ENCODE measurements at places on chromosomes 6 and 20. TPM values are rescaled to one million over a fixed set of nuclear protein-coding genes. Genes with fewer than 3 reads are reported as not detected.

DNA sequence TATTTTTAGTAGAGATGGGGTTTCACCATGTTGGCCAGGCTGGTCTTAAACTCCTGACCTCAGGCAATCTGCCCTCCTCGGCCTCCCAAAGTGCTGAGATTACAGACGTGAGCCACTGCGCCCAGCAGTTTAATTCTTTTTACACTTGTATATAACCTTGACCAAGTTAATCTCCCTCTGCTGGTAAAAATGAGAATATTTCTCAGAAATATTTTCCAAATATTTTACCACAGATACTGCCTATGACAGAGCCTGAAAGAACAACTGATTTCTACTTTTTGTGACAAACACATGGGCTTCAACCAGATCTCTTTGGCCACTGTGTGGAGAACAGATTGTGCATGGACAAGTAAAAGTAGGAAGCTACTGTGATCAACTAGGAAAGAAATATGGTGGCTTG lies 21.2 kb upstream of the NHSL1 start:
- no peak overlapping the region for H3K4me3 ChIP-seq
- DNase-seq, result no peak
- no peaks in the 10 kb centered on the region for H3K27me3 ChIP-seq
- no peak overlapping the region for H3K27ac ChIP-seq
- no peaks in the 10 kb centered on the region for H3K4me1 ChIP-seq

- H3K4me3 ChIP-seq, result no peak overlapping the region
- DNase-seq, result no peak
Measured at GRCh38 chr6:109165392-109165974, 70.2 kb downstream of the CEP57L1 start.

The KHDC1 gene
- 6.4 TPM for total RNA-seq

The LPIN3 gene
- 0.51 TPM for total RNA-seq

DNA sequence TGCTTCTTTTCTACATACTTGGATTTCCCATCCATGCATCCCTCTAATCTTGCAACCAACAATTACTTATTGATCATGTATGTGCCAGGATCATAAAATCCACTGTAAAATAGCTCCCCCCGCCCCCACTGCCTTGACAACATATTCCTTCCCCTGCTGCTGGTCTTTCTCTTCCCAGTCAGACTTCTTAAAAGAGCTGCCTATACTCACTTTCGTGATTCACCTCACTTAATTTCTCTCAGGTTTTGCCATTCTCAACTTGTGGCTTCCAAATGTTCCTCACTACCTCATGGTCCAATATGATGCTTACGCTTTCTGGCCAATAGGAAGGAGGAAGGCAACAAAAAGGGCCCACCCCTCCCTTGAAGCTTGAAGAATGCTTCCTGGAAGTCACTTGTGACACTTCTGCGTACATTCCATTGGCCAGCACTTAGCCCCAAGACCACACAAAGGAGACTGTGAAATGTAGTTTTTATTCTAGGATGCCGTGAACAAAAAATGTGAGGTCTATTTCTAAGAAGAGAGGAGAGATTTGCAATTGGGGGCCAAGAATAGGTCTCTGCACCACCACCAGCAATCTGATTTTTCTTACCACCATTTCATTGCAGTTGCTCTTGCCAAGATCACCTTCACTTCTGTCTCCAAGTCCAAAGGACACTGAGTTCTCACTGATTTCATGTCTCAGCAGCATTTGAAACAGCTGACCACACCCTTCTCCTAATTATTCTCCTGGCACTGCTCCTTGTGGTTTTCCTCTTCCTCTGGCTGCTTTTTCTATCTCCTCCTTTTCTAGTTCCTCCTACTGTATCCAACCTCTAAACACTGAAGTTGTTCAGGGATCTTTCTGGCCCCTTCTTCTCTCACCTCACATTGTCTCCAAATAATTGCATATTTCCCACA lies 30.8 kb downstream of the CD164 start:
- no peak overlapping the region for H3K27ac ChIP-seq
- peaks cover 5% of the 10 kb centered on the region for H3K36me3 ChIP-seq
- H3K4me3 ChIP-seq, result no peak overlapping the region
- no peaks in the 10 kb centered on the region for H3K4me1 ChIP-seq
- no peaks in the 10 kb centered on the region for H3K27me3 ChIP-seq

DNA sequence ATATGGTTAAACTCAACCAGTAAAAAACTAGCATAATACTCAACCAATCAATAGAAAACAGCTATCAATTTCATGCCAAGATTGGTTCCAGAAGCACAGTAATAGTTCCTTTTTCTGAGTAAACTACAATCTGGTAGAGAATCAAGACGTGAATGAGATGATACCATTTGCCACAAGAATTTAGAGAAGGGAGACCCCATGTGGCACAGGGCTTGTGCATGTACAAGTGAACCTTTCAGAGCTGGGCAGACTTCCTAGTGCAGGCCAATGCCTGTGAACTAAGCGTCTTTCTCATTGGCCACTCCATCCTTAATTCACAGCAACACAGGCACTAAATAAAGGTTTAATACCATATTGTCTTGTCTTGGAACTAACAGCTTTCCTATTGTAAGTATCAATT lies 213.5 kb downstream of the RFPL4B start:
- H3K27ac ChIP-seq, result no peak overlapping the region
- no peak for DNase-seq
- H3K27me3 ChIP-seq, result no peaks in the 10 kb centered on the region
- no peaks in the 10 kb centered on the region for H3K36me3 ChIP-seq

The FERMT1 gene
- total RNA-seq, result 0.74 TPM

The PI16 gene
- not detected for total RNA-seq

- H3K4me3 ChIP-seq, result no peak overlapping the region
- H3K4me1 ChIP-seq, result peaks cover 25% of the 10 kb centered on the region
- H3K27me3 ChIP-seq, result no peaks in the 10 kb centered on the region
- no peak overlapping the region for H3K27ac ChIP-seq
Measured at GRCh38 chr6:166206066-166206465, 38.4 kb upstream of the TBXT start.

GRCh38 chr6:99364026-99364425 lies 14.6 kb upstream of the FAXC start:
- peak; percentile 7 for DNase-seq
- H3K36me3 ChIP-seq, result no peaks in the 10 kb centered on the region
- H3K27me3 ChIP-seq, result no peaks in the 10 kb centered on the region
- H3K27ac ChIP-seq, result no peak overlapping the region
- 0 out of 2 replicates have a peak, but pooled peaks cover 2% of the 10 kb centered on the region for H3K4me1 ChIP-seq

- H3K36me3 ChIP-seq, result peaks cover 8% of the 10 kb centered on the region
- H3K4me3 ChIP-seq, result no peak overlapping the region
- peaks cover 6% of the 10 kb centered on the region for H3K4me1 ChIP-seq
- no peak for DNase-seq
Measured at GRCh38 chr6:33782561-33782960, 6.4 kb downstream of the LEMD2 start.

DNA sequence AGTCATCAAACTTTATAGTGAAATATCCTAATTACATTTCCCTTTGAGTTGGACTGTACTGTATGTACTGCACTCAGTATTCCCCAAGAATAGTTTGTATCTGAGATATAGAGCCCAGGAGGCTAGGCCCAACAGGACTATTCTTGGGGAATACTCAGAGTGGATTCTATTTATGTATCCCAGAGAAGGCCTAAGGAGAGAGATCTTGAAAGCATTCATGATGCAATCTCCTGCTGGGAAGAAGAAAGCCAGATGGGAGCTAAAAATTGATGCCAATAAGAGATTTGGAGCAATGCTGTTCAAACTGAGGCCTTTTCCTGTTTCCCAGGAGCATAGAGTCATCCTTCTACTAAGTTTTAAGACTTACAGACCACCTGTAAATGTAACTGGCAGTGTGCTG lies 452.1 kb upstream of the PLCB4 start:
- H3K27me3 ChIP-seq, result no peaks in the 10 kb centered on the region
- H3K36me3 ChIP-seq, result no peaks in the 10 kb centered on the region
- no peak for DNase-seq

DNA sequence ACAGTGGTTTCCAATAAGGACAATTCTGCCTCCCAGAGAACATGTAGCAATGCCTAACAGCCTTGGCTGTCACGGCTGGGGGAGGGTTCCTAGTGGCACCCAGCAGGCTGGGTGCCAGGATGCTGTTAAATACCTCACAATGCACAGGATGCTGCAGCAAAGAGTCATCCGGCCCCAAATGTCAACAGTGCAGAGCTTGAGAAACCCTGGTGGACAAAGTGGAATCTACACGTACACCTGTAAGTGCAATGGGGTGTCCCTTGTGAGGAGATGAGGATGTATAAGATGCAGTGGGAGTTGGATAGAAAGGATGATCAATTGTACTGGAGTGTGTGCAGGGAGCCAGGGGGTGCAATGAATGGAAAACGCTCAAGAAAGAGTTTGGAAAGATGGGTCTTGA lies 142.4 kb downstream of the FNDC1 start:
- no peaks in the 10 kb centered on the region for H3K36me3 ChIP-seq
- H3K4me3 ChIP-seq, result no peak overlapping the region
- H3K27me3 ChIP-seq, result no peaks in the 10 kb centered on the region
- DNase-seq, result no peak
- no peaks in the 10 kb centered on the region for H3K4me1 ChIP-seq

DNA sequence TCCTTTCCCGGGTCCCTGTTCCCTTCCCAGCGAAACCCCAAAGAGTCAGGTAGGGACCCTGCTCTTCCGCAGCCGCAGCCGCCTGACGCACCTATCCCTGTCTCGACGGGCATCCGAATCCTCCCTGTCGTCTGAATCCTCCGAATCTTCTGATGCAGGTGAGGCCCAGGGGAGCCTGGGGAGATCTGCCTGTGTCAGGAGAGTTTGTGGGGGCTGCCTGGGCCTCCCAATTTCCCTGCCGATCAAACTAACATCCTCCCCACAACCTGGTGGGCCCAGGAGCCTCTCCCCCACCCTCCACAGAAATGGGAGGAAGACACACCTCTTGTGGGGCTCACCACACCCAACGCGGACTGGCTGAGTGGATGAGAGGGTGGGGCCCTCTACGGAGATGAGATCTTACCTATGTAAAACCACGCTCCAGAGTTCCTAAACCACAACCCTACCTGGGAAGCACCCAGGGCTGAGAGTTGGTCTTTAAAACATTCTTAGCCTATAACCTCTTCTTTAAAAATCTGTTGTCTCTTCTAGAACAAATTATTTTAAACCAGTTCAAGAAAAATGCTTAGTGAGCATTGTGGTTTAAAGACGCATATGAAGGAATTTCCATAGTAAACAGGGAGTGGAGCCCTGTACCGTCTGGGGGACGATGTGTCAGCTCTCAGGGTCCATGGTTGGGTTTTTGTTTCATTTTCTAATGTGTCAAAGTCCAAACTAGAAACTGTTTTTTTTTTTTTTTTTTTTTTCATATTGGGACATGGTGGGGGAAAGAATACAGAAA lies 1.7 kb downstream of the CDC25B start:
- no peak for DNase-seq
- H3K27ac ChIP-seq, result peak overlapping the region; percentile 62
- peak overlapping the region; percentile 77 for H3K4me3 ChIP-seq
- peaks cover 5% of the 10 kb centered on the region for H3K36me3 ChIP-seq
- peaks cover 43% of the 10 kb centered on the region for H3K4me1 ChIP-seq

DNA sequence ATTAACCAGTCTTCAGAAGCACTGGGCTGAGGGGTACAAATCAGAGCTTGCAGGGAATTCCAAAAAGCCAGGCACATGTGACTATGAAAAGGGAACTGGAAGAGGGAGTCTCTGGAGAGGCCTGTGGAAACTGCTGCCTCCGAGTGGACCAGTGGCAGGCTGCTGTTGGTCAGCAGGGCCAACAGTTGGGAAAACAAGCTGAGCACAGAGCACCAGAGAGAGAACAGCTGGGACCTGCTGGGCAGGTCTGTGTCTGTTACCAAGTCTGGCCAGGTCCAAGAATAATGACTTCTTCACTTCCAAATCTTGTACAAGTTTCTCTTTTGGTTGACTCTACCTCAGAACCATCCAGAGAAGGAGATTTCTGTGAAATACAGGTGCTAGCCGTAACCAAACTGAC lies 81.4 kb downstream of the LIN28B start:
- H3K4me1 ChIP-seq, result no peaks in the 10 kb centered on the region
- no peaks in the 10 kb centered on the region for H3K36me3 ChIP-seq
- DNase-seq, result no peak
- no peak overlapping the region for H3K4me3 ChIP-seq
- H3K27me3 ChIP-seq, result no peaks in the 10 kb centered on the region

DNA sequence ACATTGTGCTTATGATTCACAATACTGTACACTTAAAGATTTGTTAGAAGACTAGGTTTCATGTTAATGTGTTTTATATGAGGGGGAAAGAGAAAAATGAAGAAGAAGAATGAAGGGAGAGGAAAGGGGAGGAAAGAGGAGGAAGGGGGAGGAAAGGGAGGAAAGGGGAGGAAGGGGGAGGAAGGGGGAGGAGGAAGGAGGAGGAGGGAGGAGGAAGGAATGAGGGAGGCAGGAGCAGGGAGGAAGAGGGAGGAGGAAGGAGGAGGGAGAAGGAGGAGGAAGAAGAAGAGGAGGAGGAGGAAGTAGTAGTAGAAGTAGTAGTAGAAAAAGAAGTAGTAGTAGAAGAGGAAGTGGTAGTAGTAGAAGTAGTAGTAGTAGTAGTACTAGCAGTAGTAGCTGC lies 70.6 kb downstream of the COL21A1 start:
- H3K4me1 ChIP-seq, result no peaks in the 10 kb centered on the region
- no peak overlapping the region for H3K4me3 ChIP-seq
- DNase-seq, result no peak
- H3K27me3 ChIP-seq, result no peaks in the 10 kb centered on the region
- H3K36me3 ChIP-seq, result no peaks in the 10 kb centered on the region

The OTOR gene
- total RNA-seq, result not detected

The NHSL1 gene
- total RNA-seq, result 2.7 TPM

The OR12D3 gene
- total RNA-seq, result not detected

- H3K4me1 ChIP-seq, result peaks cover 46% of the 10 kb centered on the region
- H3K27ac ChIP-seq, result peak overlapping the region; percentile 56
- no peak overlapping the region for H3K4me3 ChIP-seq
- DNase-seq, result no peak
- no peaks in the 10 kb centered on the region for H3K27me3 ChIP-seq
- H3K36me3 ChIP-seq, result no peaks in the 10 kb centered on the region
Measured at GRCh38 chr6:158011478-158011920, 29.8 kb downstream of the SYNJ2 start.

- H3K4me3 ChIP-seq, result no peak overlapping the region
- no peak overlapping the region for H3K27ac ChIP-seq
- DNase-seq, result no peak
- H3K4me1 ChIP-seq, result no peaks in the 10 kb centered on the region
- H3K27me3 ChIP-seq, result peaks cover 1% of the 10 kb centered on the region
- no peaks in the 10 kb centered on the region for H3K36me3 ChIP-seq
Measured at GRCh38 chr6:125099211-125100073, 54.1 kb upstream of the TPD52L1 start.

DNA sequence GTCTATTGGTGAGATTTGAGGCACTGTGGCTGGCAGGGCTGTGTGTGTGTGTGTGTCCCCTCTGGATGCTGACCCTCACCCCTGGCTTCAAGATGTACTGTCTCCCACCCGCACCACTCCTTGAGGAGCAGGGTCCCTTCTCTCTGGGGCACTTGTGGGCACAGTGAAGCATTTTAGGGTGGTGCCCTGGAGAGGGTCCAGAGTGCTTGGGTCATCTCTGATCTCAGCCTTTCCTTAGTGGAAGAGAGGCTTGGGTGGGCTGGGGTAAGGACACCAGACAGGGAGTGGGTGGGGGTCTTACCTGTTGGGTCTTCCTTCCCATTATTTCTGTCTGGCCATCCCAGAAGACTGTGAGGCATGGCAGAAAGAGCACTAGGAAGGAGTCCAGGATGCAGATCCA lies 66.1 kb downstream of the EFCAB8 start:
- H3K4me3 ChIP-seq, result no peak overlapping the region
- no peaks in the 10 kb centered on the region for H3K4me1 ChIP-seq
- H3K27ac ChIP-seq, result no peak overlapping the region
- no peaks in the 10 kb centered on the region for H3K27me3 ChIP-seq
- no peak for DNase-seq

- no peak for DNase-seq
- H3K27me3 ChIP-seq, result no peaks in the 10 kb centered on the region
- H3K36me3 ChIP-seq, result no peaks in the 10 kb centered on the region
- no peak overlapping the region for H3K4me3 ChIP-seq
Measured at GRCh38 chr6:142803032-142803431, 141.9 kb downstream of the HIVEP2 start.
